ENCODE measurements at places on chromosomes 7 and 10.

- no peak for DNase-seq
Measured at GRCh38 chr7:42164881-42165428, 72.1 kb downstream of the GLI3 start.

DNA sequence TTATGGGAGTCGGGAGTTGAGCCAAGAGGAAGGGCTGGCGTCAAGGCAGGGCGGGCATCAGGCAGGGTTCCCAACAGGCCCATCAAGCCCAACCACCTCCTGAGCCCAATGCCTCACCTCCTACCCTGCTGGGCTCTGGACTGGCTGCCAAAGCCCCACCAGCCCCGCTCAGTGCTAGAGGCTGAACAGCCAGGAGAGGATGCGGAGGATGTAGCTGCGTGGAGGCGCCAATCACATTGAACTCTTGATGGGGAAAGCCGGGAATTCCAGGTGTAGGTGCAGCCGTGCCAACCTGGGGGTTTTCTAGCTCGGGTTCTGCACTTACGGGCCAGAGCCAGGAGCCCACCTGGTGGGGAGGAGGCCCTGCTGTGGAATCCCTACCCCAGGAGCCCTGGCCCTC is 12.9 kb downstream of the ATP5MF start:
- no peak for DNase-seq

GRCh38 chr7:153087498-153087897 is 327.9 kb downstream of the ACTR3B start:
- no peak for DNase-seq

- peak; percentile 74 for DNase-seq
Measured at GRCh38 chr10:19749185-19749729, 67.0 kb upstream of the PLXDC2 start.

GRCh38 chr7:33062023-33062781 is at the start of gene NT5C3A:
NT5C3A (minus strand) TSS chr7:33062776; CDS start chr7:33062705, 71 bp downstream.
- peak; percentile 24 for DNase-seq

- no peak for DNase-seq
Measured at GRCh38 chr7:44969049-44969700, 9.6 kb downstream of the MYO1G start.

GRCh38 chr10:33151344-33151864 is 183.1 kb downstream of the NRP1 start:
- no peak for DNase-seq

DNA sequence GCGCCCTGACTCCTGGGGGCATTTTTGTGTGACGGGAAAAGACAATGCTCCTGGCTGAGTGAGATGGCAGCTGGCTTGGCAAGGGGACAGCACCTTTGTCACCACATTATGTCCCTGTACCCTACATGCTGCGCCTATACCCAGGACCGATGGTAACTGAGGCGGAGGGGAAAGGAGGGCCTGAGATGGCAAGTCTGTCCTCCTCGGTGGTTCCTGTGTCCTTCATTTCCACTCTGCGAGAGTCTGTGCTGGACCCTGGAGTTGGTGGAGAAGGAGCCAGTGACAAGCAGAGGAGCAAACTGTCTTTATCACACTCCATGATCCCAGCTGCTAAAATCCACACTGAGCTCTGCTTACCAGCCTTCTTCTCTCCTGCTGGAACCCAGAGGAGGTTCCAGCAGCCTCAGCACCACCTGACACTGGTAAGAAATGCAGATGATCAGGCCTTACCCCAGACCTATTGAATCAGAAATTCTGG is at the start of gene ARMS2:
Gene ARMS2, plus strand, starts transcription at position 51 of the 478 bp plus-strand sequence. Its CDS starts 75 bp downstream, at position 126.
- DNase-seq: no peak

GRCh38 chr7:54995166-54995565 is 23.7 kb upstream of the EGFR start:
- DNase-seq: no peak

GRCh38 chr7:25671111-25671510 is 442.8 kb upstream of the NPVF start:
- no peak for DNase-seq

GRCh38 chr10:120262857-120263547 is 194.0 kb upstream of the PLPP4 start:
- no peak for DNase-seq

DNA sequence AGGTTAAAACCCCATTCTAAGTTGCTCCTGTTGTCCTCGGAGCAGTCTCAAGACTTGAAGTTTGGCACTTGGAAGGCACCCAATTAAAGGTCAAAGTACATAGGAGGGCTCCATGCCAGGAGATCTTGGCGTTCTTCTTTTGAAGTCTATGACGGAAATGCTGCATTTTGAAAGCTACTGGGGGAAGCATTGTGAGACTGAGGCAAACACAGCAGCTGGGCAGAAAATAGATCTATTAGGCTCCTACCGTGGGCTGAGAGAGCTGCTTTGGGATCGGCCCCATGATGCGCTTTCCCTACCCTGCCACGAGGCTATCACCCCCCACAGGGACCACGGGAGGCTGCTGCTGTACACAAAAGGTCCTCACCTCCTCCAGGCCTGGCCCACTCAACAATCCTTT is 20.0 kb downstream of the KIAA1549 start:
- no peak for DNase-seq

- DNase-seq: no peak
Measured at GRCh38 chr7:24574386-24574785, 1.1 kb downstream of the PALS2 start.

GRCh38 chr10:110524179-110524858 is 26.6 kb downstream of the DUSP5 start:
- no peak for DNase-seq

- DNase-seq: no peak
Measured at GRCh38 chr10:78524941-78525340, 491.3 kb downstream of the RPS24 start.

GRCh38 chr7:28203508-28204240 is 23.1 kb upstream of the JAZF1 start:
- DNase-seq: no peak

DNA sequence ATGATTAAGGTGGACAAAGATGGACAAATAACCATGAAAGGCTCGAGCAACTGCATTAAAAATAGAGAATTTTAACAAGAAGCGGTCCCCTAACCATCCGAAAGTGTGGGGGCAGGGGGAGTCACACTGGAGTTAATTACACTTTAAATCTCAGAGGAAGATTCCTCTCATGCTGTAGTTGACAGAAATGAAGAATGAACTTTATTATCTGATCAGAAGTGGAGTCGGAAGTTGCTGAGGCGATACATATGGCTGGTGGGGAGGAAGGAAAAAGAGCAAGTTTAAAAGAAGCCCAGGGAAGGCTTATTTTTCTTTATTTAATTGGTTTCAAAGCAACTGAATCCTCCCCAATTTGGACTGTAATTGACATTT is 102.3 kb upstream of the FAM171A1 start:
- no peak for DNase-seq

GRCh38 chr7:16579216-16579615 is 52.6 kb downstream of the LRRC72 start:
- no peak for DNase-seq

GRCh38 chr10:121690152-121690848 is 92.1 kb upstream of the FGFR2 start:
- no peak for DNase-seq

- DNase-seq: no peak
Measured at GRCh38 chr7:106765727-106766355, 99.2 kb upstream of the PIK3CG start.

- DNase-seq: no peak
Measured at GRCh38 chr7:132034748-132035416, 478.5 kb upstream of the PODXL start.

DNA sequence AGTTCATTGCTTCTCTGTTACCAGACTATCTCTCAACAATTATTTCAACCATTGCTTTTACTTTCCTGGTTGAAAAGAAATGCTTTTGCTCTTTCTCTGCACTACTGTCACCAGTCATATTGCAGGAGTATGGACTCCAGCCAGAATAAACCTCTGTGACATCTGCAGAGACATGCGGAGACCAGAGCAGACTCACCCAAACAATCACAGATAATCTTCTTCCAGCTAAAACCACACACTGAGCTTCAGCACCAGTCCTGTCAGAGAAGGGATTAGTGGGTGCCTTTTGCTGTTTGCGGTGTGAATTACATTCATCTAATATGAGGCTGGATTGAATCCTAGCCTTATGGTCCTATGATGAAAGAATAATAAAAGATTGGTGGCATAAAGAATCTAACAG is 258.6 kb downstream of the CNTNAP2 start:
- DNase-seq: no peak

DNA sequence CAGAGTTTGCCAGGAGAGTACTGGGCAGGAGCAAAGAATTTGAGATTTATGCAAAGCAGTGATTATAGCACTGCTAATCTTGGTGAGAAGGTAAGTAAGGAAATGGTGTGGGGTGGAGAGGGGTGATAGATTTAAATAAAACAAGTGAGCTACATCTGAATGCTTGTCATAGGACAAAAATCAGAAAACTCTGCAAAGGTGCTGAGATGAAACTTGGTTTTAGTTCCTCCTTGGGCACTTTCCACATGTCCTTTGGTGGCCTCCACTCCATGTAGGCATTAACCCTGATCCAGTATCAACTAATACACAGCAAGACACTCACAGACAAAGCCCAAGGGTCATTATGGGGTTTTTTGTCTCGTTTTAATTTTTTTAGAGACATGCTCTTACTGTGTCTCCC is 25.7 kb upstream of the FAM107B start:
- no peak for DNase-seq

GRCh38 chr7:20988340-20988739 is 201.7 kb upstream of the SP8 start:
- no peak for DNase-seq

DNA sequence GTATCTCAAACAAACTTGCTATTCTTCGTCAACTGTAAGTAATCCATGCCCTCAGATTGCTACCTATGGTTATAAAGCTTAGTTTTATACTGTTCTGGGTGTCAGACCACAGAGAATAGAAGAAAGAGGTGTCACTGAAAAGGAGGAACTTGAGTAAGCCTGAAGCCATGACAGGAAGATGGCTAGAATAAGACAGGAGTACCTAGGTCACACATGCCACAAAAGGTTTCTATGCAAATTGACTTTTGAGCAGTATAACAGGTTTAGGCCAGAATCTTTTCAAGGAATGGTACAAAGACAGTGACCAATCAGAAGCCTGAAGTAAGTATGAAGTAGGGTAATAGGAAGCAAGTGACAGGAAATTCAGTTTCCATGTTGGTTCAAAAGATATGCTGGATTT is 23.5 kb downstream of the FBXW4 start:
- DNase-seq: no peak

DNA sequence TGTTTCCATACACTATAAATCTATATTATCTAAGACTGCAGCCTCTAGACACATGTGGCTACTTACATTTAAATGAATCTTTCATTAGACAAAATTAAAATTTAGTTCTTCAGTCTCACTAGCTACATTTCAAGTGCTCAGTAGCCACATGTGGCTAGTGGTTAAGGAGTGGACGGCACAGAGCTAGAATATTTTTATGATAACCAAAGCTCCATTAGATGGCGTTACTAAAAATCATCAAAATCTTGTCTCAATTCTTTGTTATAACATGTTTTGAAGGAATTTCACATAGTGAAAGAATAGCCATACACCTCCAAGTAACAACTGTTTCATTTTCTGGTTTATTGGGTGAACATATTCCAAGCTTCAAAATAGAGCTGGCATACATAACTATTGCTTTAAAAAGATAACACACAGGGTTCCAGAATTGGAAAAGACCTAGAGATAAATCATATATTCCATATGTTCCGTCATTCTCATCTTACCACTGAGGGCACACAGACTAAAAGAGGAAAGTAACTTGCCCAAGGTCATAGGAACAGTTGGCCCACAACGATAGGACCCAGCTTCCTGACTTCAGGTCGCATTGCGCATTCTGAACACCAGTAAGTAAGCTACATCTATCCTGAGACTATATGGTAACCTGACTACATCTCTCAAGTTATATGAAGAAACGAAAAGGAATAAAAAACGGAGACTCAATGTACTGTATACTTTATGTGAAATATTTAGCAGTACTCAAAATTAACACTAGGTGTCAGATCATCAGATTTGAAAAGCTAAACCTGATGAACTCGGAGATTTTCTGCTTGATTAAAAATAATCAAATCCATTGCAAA is 66.6 kb downstream of the CAV1 start:
- peak; percentile 73 for DNase-seq

All from inflammatory macrophage treated with lipopolysaccharide for 1 hour (primary cell).